Renal cortex interstitium (tissue), 15 donors: ENCODE measurements at places on chromosomes 3 and 15. TPM values are rescaled to one million over a fixed set of nuclear protein-coding genes. Genes with fewer than 3 reads are reported as not detected.
A peak's percentile ranks its signal among the peaks of the same experiment; 100 is the strongest.

PPCDC gene
- 12.5 TPM for polyA plus RNA-seq

MCTP2 gene
- 22.0 TPM for polyA plus RNA-seq

GOLGA8S gene
- 0.86 TPM for polyA plus RNA-seq

GRCh38 chr3:141493184-141493583 lies 6.4 kb downstream of the RASA2 start:
- no peak for DNase-seq

DNA sequence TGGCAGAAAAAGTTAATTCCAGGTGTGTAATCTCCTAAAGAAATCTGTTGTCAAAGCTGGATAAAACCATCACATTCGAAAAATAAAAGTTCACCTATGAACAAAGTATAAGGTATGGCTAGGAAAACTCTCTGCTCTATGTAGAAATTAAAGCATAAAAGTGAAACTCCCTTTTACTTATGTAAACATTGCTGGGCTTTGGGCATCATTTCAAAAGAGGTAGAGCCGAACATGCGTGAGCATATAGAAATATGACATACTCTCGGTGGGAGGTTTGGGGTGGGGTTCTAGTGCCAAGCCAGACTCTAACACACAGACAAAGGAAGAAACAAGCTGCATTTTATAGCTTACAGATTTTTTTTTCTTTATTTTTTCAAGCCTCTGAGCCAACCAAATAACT lies 306.8 kb upstream of the ATP11B start:
- no peak for DNase-seq

DNA sequence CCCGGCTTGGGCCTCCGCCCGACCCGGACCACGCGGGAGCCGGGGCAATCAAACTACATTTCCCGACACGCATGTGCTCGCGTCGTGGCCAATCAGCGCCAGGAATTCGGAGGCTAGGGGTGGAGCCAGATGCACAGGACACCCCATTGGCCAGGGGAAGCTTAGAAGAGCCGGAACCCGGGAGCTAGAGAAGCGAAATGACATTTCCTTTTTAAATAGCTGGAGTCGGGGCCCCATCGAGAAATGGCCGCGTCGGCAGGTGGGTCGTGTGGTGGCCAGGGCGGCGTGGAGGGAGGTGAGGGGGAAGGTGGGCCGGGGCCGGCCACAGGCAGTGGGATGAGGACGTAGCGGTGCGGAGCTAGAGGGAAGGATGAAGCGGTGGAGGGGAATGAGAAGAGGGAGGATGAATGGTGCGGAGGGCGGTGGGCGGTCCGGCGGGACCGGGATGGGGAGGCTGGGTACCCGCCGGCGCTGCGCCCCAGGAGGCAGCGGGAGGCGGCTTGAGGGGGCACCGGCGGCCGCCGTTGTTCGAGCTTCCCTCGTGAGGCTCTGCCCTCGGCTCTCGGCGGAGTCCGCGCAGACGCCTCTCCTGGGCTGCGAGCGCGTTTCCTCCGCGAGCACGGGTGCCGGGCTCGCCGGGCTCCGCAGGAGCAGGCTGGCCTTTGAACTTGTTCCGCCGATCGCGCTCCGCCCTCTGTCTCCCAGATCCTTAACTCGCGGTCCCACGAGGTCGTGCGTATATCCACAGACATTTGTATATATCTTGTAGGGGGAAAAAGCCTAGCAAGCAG lies at the start of gene KBTBD8:
Gene KBTBD8, plus strand, starts transcription at position 195 of the 791 bp plus-strand sequence. Its CDS starts 49 bp downstream, at position 244.
- DNase-seq = peak; percentile 97

DNA sequence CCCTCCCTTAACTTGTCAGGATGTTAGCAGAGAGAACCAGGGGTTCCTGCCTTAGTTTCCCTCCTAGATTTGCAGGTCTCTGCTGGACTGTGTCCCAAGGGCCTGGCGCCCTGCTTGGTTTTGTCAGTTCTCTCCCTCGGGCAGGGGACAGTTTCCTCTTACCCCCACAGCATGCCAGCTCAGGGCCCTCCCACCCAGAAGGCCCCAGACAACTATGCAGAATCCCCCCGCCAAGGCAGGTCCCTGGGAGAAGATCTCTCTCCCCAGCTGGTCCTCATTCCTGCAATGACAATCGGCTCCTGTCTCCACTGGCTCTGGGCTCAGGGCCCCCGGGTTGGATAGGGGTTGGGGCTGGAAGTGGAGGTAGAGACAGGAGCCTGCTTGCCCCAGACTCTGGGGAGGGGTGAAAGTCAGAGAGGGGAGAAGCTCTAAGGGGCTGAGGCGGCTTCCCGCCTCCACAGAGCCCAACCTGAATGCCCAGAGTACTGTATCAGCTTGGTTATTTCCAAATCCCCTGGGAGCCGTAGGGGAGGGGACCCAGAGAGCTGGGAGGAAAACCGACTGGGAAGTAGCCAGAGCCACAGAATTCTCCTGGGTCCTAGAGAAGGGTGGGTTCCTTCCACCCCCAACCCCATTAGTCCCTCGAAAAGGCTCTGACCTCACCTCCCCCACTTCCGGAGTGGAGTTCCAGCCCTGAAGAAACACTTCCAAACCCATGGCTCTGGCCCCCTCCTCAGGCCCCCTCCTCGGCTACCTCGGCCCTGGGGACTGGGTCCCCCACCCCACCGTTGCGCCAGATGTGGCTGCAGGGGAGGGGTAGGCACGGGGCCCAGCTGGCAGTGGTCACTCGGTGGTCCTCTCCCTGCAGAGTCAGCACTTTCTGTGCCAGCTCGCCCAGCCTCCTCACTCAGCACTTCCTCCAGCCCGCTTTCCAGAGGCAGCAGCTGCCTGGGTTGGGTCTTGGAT lies 3.8 kb upstream of the LOXL1 start:
- peak; percentile 65 for DNase-seq
